ENCODE measurements at places on chromosomes 12 and 14. TPM values are rescaled to one million over a fixed set of nuclear protein-coding genes. Genes with fewer than 3 reads are reported as not detected.

Gene SHMT2
- 110 TPM for total RNA-seq

Gene LRRC43
- total RNA-seq, result 5.2 TPM

GRCh38 chr12:79455286-79455685, 235.5 kb downstream of the PAWR start:
- peak; percentile 57 for DNase-seq

Gene RTRAF
- 129 TPM for total RNA-seq

DNA sequence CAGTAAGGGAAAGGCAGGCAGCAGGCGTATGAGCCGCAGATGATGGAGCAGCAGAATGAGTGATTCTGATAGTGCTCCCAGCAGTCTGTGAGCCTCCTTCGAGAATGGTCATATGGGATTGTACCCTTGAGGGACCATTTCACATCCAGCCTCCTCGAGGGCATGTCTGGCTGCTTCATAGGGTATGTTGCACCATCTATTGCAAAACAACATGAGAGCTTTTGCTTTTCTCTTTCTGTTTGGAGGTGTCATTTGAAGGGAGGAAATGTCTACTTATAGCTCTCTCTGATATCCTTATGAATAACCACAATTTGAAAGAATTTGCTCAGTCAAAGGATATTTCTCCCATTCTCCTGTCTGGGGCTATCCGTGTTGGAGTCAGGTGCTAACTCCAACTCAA, 172.8 kb downstream of the TMEM132C start:
- DNase-seq, result no peak

Gene SLCO1B1
- total RNA-seq, result not detected

DNA sequence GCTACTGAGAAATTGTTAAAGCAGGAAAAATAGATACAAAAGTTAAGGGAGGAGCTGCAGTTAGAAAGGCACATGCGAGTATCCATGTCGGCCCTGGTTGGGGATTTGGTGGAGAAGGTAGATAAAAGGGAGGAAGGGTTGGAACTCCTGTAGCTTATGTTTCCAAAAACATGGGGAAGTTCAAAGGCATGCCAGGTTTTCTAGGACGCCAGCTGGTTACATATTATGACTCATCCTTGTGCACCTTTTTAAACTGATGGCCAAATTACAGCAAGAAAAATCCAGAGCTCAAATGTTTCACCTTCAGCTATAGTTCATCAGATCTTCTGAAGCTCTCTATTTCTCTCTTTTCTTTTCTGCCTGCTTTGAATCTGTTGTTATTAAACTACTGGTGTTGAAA, 13.2 kb upstream of the MAP4K5 start:
- no peak for DNase-seq

Gene ERP27
- not detected for total RNA-seq

Gene PTPN6
- 19.2 TPM for total RNA-seq

GRCh38 chr12:54038284-54038870, 5.5 kb downstream of the HOXC5 start:
- DNase-seq, result no peak

DNA sequence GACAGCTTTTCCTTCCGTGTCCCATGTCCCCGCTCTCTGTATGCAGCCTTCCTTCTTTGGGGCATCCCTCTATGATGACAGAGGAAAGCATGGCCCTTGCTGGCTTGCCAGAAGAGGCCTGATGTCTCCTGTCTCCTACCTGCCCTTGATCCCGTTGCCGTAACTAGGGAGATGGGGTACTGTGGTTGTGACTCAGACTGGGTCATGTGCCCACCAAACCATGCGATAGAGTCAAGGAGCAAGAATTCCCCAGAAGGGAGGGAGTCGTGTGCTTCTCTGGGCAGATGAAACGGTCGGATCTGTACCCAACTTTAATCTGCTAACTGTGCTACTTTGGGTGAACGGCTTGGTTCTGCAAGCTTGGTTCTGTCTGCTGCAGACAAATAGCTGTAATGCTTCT, 99.1 kb upstream of the DYNC1H1 start:
- no peak for DNase-seq

DNA sequence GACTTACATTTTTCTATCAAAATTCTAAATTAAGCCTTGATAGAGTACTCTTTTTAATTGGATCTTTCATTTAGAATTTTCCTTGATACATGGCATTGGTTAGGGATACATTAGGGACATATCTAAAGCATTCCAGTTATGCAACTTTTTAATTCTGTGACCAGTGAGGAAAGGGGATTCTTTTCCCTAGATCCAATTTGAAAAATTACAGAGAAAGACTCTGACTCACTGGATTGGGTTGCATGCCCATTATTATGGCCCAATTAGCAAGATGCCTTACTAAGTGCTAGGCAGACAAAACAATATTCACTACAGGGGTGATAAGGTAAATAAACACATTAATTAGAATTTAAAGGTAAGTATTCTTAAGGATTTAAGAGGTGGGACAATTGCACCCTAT, 5.2 kb upstream of the RAD52 start:
- DNase-seq, result peak; percentile 6

Gene MANSC4
- total RNA-seq, result not detected

Gene CLEC2A
- total RNA-seq, result not detected

- no peak for DNase-seq
Observed at GRCh38 chr12:104130760-104131159, 7.2 kb downstream of the NFYB start.
